ENCODE measurements at places on chromosomes 7 and 10. TPM values are rescaled to one million over a fixed set of nuclear protein-coding genes. Genes with fewer than 3 reads are reported as not detected.

ANXA8L1 gene
- not detected for polyA plus RNA-seq

TEX47 gene
- not detected for polyA plus RNA-seq

CLDN3 gene
- 0.20 TPM for polyA plus RNA-seq

ORAI2 gene
- polyA plus RNA-seq, result 9.0 TPM

AKR1D1 gene
- 0.30 TPM for polyA plus RNA-seq
